ENCODE measurements at places on chromosomes 5 and 9.

DNA sequence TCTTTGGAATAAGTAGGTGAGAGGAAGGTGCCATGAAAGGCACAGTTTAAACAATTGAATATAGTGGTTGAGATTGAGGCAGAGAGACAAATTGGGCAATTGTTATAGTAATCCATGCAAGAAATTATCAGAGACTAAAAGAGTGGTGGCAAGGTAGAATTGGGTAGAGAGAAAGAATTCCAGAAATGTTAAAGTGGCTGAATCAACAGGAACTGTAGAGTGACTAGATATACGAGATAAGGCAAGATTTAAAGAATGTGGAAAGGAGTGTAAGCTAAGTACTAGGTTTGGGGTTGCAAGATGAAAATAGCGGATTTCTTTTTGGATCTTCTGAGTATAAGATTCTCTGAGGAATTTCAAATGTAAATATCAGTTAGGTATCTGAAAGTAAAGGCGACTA, 285.2 kb downstream of the DMRTA1 start:
- DNase-seq = no peak

DNA sequence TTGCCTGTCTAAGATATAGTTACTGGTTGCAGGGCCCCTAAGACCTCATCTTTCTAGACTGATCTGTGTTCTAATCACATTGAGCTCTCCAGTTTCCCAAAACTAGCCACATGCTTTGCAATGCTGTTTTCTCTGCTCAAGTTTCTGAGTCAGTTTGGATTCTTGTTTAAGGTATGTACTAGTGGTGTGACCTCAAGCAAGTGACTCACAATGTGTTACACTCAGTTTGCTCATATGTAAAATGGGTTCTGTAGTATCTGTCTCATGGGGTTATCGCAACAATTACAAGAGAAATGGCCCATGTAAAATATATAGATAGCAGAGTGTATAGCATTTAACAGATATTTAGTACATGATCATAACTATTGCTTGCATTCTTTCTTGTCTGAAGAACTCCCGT, 153.1 kb upstream of the ELL2 start:
- no peak for DNase-seq

DNA sequence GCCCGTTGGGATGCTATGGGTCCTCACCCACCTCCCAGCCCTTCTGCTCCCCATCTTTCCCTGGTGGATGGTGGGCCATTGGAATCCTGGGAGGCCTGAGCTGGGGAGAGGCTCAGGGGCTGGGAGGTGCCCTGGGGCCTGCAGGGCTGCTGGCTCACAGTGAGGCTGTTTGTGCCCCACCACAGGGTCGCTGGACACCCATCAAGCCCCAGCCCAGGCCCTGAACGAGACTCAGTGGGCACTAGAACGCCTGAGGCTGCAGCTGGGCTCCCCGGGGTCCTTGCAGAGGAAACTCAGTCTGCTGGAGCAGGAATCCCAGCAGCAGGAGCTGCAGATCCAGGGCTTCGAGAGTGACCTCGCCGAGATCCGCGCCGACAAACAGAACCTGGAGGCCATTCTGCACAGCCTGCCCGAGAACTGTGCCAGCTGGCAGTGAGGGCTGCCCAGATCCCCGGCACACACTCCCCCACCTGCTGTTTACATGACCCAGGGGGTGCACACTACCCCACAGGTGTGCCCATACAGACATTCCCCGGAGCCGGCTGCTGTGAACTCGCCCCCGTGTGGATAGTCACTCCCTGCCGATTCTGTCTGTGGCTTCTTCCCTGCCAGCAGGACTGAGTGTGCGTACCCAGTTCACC, 4.9 kb upstream of the AIF1L start:
- no peak for DNase-seq

DNA sequence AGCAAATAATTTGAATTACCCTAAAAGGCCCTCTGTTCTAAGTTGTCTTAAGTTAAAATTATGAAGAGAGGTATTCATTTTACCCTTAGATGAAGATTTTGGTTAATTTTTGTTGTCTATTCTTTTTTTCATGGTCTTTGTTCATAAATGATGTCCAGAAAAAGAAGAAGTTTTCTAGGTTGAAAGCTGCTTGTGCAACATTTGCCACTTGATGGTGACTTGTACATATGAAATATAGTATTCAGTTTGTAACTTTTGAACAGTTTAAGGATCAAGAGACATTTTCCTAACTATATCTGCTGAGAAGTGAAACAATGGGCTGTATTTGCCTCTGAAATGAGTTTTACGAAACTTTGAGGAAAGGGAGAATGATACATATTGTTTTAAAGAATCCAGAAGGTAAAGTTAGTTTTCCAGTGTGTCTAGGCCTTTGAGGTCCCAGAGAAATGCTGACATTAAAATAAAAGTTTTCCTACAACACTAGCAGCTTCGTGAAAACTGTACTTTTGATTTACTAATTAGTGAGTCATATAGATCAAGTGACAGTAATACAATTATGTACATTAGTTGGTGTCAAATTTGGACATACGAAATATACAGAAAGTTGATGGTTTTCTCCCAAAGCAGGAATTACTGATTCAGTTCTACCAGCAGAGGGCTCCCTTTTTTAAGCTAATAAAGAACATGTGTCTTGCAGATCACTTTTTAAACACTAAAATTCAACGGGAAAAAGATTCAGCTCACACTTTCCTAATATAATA, 70.5 kb downstream of the PIK3R1 start:
- DNase-seq = no peak

- no peak for DNase-seq
Measured at GRCh38 chr9:92001244-92001643, 51.2 kb upstream of the ROR2 start.

DNA sequence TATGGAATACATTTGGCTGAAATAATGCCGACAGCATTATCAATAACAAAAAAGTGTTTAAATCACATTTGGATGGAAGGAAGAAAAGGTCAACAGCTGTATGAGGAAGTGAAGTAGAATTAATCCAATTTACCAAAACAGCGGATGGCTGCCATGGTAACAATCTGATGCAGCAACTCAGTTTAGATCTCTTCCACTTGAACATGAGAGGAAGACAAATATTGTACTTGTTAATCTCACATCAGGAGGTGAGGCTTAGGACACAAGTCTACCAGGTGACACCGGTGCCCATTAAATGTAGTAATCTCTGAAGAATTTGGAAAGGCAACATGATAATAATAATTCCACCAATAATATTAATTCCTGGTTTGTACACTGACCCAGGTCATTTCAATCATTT, 2.4 kb downstream of the RASEF start:
- no peak for DNase-seq

GRCh38 chr9:12882430-12882829, 107.6 kb downstream of the LURAP1L start:
- no peak for DNase-seq

- no peak for DNase-seq
Measured at GRCh38 chr9:82254646-82255367, 266.2 kb downstream of the SPATA31D1 start.

All from stimulated activated CD4-positive, alpha-beta T cell treated with anti-CD3 and anti-CD28 coated beads, Interleukin-4, amount 100 ng/mL, for 1 hour (primary cell).